ENCODE measurements at places on chromosomes 1 and 21.

DNA sequence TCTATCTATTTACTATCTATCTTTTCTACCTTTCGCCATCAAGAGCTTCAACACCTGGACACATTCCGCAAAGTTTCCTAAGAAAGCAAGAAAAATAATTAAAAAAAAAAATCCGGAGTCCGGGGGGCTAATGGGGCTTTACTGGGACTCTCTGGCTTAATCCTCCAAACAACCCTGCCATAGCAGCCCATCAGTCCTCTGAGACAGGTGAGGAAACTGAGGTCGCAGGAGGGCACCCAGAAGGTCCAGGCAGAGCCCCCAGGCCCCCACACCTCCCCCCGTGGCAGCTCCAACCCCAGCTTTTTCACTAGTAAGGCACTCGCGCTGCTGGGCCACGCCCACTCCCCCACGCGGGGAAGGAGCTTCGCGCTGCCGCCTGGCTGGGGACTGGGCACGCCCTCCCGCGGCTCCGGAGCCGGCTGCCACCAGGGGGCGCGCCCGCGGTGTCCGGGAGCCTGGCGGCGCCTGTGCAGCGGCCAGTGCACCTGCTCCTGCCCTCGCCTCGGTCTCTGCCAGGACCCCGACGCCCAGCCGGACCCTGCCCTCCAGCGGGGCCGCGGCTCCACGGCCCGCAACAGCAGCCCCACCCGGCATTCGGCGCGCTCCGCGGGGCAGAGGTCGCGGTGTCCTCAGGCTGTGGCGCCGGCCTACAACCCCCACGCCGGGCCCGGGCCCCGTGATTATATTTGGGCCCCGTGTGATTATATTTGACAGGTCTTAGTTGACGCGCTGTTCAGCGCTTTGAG lies 54.1 kb upstream of the SAMD11 start:
- no peak for DNase-seq

GRCh38 chr1:195141294-195141693 lies 1466.9 kb downstream of the KCNT2 start:
- no peak for DNase-seq

- DNase-seq, result no peak
Observed at GRCh38 chr1:42419126-42419821, 36.5 kb downstream of the ZMYND12 start.

DNA sequence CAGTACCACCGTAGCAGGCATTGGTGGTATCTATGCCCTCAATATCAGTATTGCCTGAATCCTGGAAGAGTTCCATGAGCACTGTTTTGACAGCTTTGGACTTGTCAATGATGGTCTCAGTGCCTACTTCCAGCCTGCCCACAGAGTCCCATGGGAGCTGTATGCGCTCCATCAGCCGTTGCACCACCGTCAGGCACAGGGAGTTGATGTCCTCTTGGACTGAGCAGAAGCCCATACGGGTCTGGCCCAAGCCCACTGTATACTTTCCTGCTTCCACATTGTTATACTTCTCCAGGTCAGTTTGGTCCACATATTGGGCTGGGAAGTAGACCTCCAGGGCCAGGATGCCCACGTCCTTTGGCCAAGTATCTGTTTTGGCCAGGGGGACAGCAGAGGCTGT lies 4.5 kb downstream of the HMGCS2 start:
- DNase-seq, result no peak

- DNase-seq, result no peak
Observed at GRCh38 chr1:15146971-15147376, 6.6 kb upstream of the TMEM51 start.

DNA sequence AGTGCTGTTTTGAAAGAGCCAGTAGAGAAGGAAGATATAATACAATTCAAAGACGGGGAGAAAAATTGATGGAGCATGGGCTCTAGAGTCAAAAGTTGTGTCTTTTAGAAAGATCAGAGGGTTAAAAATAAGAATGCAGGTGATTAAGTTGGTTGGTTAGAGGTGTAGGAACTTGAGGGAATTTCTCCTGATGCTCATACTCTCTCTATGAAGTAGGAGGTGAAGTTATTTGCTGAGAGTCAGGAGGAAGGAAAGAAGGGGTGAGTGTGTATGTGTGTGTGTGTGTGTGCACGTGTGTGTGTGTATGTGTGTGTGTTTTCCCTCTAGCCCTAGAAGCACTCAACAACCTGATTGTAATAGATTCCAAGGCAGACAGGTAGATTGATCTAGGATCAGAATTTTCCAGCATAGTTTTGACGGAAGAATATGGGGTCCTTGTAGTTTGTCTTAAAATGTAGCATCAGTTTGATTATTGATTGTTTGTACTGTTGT lies 88.3 kb upstream of the MACF1 start:
- no peak for DNase-seq

DNA sequence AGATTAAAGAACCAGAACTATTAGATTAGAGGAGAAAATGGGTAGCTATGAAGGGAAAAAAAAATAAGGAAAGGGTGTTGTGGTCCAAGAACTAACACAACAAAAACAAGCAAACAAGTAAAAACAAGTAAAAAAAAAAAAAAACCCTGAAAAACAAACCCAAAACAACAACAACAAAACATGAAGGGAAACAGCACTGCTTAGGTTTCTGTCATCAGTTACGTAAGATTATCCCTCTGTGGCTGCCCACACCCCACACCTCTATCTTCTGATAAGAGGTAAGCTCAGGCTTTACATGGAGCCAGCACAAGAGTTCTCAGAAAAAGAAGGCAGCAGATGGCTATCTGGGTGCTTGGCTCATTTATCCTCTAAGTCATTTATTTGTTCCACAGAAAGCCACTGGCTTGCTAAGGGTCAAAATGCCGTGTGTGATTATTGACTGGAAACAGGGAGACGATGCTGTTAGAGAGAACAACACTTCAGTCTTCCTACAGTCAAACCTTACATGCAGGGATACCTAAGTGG lies 57.5 kb downstream of the KIAA0319L start:
- no peak for DNase-seq

DNA sequence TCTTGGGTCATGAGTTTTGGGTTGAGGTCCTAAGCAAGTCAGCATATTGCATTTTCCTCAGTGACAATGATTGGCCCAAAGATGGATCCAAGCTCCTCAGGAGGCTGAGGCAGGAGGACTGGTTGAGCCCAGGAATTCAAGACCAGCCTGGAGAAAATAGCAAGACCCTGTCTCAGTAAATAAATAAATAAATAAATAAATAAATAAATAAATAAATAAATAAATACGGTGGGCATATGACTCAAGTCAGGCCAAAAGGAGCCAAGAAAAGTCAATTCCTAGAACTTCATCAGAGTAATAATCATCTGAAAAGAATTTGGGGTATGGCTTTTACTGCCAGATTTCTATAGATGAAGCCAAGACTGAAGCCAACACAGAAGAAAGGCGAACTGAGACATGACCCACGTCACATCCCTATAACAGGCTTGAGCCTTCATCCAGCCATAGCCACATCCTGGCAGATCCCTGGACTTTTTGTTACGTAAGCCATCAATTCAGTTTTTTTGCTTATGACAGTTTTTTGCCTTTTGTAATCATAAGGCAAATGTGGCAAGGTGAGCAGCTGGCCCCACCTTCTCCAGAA lies 88.5 kb upstream of the NFASC start:
- no peak for DNase-seq

GRCh38 chr1:204102739-204103430 lies 30.0 kb downstream of the SOX13 start:
- no peak for DNase-seq

DNA sequence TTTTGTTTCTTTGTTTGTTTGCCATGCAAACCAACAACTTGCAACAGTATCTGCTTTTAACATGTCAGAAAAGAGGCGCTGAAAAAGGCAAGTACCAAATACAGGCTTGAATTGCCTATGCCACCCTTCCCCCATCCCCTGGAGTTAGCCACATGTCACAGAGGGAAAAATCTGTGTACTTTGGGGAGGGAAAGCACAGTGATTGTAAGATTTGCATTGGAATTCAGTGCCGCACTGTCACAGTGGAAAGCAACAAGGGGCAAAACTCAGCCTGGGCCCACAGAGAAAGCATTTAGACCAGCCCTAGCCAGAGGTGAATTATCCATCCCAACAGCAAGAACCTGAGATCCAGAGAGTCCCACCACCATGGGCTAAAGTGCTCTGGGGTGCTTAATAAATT lies 52.4 kb upstream of the ACADM start:
- DNase-seq, result no peak

- no peak for DNase-seq
Observed at GRCh38 chr1:178055779-178056471, 38.0 kb upstream of the RASAL2 start.

- DNase-seq, result no peak
Observed at GRCh38 chr1:186923486-186923885, 94.7 kb downstream of the PLA2G4A start.

- DNase-seq, result no peak
Observed at GRCh38 chr1:51418384-51418959, 88.1 kb upstream of the TTC39A start.

- DNase-seq, result no peak
Observed at GRCh38 chr21:45301521-45302081, 13.9 kb upstream of the POFUT2 start.

GRCh38 chr1:30990591-30990990 lies 74.9 kb downstream of the PUM1 start:
- DNase-seq, result no peak

- DNase-seq, result no peak
Observed at GRCh38 chr1:70156529-70157120, 48.8 kb downstream of the LRRC40 start.

- DNase-seq, result no peak
Observed at GRCh38 chr1:117812869-117813511, 116.4 kb downstream of the GDAP2 start.

DNA sequence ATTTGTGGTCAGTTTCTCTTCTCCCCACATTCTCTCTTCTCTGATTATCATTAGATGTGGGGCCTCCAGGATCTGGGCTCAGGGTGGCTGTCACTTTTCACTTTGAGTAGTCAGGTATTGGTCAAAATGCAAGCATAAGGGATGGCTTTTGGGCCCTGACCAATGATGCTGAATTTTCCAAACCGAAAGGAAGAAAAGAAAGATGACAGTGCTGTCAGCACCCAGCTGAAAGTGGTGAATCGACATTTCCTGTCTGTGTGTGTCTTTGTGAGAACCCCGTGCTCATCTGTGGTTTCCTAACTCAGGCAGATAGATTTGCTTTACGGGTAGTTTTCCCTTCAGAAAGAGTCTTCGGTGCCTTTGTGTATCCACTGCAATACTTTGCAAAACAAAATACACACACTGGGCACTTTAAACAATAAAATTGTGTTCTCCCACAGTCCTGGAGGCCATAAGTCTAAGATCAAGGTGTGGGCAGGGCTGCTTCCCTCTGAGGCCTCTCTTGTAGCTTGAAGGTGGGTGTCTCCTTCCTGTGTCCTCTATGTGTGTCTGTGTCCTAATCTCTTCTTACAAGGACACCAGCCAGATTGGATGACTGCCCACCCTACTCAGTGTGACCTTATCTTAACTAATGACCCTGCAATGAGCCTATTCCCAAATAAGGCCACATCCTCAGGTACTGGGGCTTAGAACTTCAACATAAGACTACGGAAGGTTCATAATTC lies 274.8 kb upstream of the AJAP1 start:
- DNase-seq, result no peak

DNA sequence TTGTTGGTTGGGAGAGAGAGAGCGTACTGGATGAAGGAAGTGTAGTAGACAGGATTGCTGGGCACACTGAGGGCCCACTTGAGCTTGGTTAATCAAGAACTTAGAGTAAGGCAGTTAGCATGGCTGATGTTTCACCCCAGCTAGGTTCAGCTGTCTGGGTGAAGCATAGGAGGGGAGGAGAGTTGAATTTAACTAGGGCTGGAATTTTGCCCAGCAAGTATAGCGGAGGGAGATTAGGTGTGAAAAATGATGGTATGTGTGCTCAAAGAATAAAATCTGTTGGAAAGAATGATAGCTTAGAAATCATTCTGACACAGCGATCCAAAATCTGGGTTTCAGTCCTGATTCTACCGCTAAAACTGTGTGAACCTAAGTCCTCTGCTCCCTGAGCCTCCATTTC lies 461.5 kb upstream of the PROX1 start:
- DNase-seq, result no peak

GRCh38 chr1:170445096-170445495 lies 86.9 kb upstream of the GORAB start:
- DNase-seq, result no peak

DNA sequence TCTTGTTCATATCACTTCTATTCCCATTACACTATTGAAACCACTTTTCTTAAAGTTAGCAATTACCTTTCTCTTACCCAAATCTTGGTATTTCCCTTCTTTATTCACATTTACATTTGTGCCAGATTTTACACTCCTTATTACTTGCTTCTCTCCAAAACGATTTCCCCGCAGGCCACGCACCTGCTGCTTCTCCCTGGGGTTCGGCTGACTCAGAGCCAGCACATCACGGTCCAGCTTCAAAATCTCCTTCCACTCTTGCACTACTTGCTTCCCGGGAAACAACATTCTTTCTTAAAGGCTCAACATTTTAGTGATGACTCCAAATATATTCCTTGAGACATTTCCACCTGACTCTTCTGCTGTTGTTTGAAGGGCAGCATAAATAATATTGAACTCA lies 20.7 kb downstream of the LHX9 start:
- DNase-seq, result no peak

GRCh38 chr1:203722909-203723308 lies 42.1 kb upstream of the LAX1 start:
- DNase-seq, result no peak

- DNase-seq, result no peak
Observed at GRCh38 chr1:240816472-240816871, 204.5 kb upstream of the GREM2 start.

DNA sequence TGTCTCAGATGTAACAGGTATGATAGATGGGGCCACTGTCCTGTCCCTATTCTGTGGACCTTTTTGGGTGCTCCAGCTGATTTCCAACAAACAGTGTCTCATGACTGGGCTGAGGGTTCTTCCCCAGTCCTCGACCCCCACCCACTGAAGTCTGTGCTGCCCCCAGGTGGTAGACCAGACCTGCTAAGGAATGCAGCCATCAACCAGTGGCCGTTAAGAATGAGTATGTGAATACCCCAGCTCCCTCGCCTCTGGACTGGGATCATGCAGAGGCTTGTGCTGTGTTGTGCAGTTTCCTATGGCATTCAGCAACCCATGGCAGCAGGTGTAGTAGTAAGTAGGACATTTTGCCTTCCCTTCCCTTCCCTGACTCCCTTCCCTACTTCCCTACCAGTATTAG lies 183.1 kb upstream of the KAZN start:
- no peak for DNase-seq

DNA sequence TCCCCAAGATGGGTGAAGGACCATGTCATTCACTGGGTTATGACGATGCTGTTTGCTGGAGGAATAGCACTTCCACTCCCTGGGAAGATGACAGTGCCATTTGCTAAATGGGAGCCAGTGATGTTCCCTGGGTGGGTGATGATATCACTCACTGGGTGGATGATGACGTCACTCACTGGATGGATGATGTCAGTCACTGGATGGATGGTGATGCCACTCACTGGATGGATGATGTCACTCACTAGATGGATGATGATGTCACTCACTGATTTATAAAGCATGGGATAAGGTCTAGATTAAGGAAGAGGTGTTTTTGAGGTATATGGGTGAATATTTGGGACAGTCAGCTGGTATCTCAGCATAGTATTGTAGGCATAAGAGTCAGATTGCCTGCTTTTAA lies 457.2 kb downstream of the AJAP1 start:
- DNase-seq, result no peak

GRCh38 chr1:66750577-66750976 lies 1.7 kb upstream of the DYNLT5 start:
- no peak for DNase-seq

- DNase-seq, result no peak
Observed at GRCh38 chr1:221634606-221635005, 107.3 kb downstream of the DUSP10 start.

All from AG04449 (cell line).